ENCODE measurements at places on chromosomes 5 and 9.

DNA sequence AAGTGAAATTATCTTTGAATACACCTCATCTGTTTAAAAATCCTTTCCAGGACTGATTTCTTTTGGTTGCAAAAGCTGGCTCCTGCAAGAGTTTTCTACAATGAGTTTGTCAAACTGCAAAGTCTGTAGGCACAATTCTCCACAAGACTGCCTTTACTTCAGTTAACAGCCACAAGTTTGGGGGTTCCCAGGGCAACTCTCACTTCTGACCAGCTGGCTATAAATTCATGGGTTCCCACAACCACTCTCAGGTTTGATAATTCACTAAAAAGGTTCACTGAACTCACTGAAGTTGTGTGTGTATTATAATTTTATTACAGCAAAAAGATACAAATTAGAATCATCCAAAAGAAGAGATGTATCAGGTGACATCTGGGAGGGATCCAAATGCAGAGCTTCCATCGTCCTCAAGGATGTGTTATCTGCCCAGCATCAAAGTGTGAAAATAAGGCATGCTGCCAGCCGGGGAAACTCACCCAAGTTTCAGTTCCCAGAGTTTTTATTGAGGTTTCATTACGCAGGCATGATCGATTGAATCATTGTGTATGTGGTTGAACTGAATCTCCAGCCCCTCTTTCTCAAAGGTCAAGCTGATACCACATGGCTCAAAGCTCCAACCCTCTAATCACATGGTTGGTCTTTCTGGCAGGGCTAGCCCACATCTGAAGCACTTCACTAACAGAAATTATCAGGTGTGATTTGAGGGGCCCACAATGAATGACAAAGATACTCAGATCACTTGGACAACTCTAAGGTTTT, 19.0 kb upstream of the PSIP1 start:
- DNase-seq = no peak

GRCh38 chr5:142939884-142940283, 169.7 kb downstream of the ARHGAP26 start:
- no peak for DNase-seq

GRCh38 chr9:32704343-32704742, 68.9 kb upstream of the TAF1L start:
- DNase-seq = no peak

GRCh38 chr9:86734771-86735170, 212.5 kb downstream of the GAS1 start:
- DNase-seq = no peak

DNA sequence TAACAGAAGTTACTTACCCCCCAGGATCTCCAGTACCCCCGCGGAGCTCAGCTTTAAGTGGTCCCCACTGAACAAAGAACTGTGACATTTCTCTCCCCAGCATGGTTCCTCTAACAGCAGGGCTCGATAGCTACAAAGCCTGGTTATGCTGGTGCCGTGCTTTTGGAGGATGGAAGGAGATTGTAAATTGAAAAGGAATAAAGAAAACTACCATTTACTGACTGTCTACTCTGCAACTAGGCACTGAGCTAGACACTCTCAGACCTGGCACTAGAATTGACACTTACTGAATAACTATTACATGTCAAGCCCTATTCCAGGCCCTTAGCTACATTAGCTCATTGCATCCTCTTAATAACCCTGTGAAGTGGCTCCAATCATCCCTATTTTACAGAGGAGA, 145.3 kb downstream of the TTLL11 start:
- DNase-seq = no peak

DNA sequence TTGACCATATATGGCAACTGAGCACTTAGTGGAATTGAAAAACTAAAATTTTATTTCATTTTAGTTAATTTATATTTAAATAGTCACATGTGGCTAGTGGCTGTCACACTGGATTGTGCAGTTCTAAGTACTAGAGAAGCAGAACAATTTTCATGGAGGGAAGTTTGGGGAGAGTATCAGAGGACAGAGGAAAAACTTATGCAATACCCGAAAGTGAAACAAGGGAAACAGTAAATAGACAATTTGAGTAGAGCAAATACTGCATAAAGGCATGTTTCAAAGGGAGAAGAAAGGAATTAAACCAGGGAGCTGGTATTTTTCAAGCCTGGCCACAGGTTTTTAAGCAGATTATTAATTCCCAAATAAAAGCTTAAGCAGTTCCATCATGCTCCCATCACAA, 590.5 kb upstream of the RORB start:
- DNase-seq = no peak

GRCh38 chr9:73183917-73184861, 32.5 kb downstream of the ANXA1 start:
- DNase-seq = no peak
